ENCODE measurements at places on chromosomes 4 and X. TPM values are rescaled to one million over a fixed set of nuclear protein-coding genes. Genes with fewer than 3 reads are reported as not detected.

DNA sequence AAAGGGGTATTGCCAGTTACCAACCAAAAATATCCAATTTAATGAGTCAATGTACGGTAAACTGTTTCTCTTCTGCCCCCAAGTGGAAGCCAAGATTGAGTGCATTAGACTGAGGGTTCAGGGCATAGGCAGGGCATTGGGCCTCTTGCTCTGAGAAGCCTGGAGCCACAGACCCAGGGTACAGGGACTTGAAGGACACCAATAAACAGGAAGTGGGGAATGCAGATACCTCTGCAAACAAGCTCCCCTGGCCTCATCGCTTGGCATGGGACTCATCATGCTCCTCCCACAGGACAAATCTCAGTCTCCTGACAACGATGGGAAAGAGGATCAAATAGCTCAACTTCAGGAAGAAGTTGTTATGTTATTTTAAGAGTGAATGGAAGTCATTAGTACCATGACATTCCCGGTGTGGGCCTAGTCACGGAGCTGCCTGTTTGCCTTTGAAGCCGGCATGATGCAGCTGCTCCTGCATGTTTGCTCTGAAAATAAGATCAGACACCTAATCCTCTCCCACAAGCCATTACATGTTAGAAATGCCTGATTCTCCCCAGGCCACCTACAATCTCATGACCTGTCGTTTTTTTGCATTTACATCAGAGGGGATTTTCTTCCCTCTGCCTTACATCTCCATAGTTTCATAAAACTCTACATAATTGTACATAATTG lies 224.2 kb downstream of the RCHY1 start:
- no peaks in the 10 kb centered on the region for H3K36me3 ChIP-seq
- no peak overlapping the region for H3K4me3 ChIP-seq
- peak; percentile 87 for DNase-seq
- no peaks in the 10 kb centered on the region for H3K27me3 ChIP-seq
- no peaks in the 10 kb centered on the region for H3K4me1 ChIP-seq

GRCh38 chrX:108245462-108245861 lies 153.9 kb downstream of the ATG4A start:
- no peak overlapping the region for H3K4me3 ChIP-seq
- H3K36me3 ChIP-seq: no peaks in the 10 kb centered on the region
- peak; percentile 49 for DNase-seq
- H3K27ac ChIP-seq: no peak overlapping the region

DNA sequence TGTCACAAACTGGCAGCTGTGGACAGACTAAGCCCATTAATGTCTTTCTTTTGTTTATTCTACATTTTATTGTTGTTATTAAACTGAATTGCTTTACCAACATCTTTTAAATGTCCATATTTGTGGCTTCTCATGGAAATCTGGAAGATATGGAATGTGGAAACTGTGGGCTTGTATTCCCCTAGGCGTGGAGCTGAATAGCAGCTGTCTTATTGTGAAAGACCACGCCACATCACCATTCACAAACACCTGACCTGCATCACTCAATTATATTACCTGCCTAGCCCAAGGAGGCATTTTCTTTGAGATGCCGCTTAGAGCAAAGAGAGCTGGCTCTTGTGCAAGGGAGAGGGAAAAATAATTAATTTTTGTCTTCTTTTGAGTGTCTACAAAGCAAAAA lies 96.9 kb upstream of the GPRIN3 start:
- no peak overlapping the region for H3K4me3 ChIP-seq
- no peaks in the 10 kb centered on the region for H3K27me3 ChIP-seq
- no peak overlapping the region for H3K27ac ChIP-seq
- H3K36me3 ChIP-seq: no peaks in the 10 kb centered on the region

DNA sequence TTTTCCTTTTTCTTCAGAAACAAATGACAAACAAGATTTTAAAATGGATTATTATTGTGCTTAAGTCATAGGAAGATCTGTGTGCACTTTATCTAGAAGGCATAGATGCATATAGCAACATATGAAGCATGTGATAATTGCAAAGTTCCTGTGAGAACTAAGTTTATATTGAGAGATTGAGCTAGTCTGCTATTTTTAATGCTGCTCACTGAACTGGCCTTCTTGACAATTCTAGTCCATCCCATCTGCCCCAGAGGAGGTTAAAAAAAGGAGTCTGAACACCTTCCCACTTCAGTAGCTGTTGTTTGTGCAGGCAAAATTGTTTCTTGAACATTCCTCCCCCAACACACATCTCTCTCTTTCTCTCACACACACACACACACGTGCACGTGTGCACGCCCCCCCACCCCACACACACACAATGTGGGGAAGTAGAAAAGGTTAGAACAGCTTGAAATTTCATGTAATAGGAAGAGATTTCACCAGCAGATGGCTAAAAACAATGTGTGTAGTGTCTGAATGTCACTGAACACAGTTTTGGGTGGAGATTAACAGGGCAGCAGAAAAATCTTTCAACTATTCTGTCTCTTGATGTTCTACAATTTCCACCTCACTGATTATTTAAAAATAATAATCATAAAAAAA lies 108.0 kb downstream of the GPM6A start:
- no peak for DNase-seq
- no peak overlapping the region for H3K4me3 ChIP-seq
- no peaks in the 10 kb centered on the region for H3K4me1 ChIP-seq
- H3K27ac ChIP-seq: no peak overlapping the region

GRCh38 chr4:149345424-149345823 lies 470.2 kb downstream of the IQCM start:
- no peaks in the 10 kb centered on the region for H3K4me1 ChIP-seq
- no peak for DNase-seq
- H3K27me3 ChIP-seq: no peaks in the 10 kb centered on the region
- H3K27ac ChIP-seq: no peak overlapping the region
- H3K4me3 ChIP-seq: no peak overlapping the region
- H3K36me3 ChIP-seq: no peaks in the 10 kb centered on the region

- H3K27me3 ChIP-seq: no peaks in the 10 kb centered on the region
- H3K36me3 ChIP-seq: no peaks in the 10 kb centered on the region
- no peaks in the 10 kb centered on the region for H3K4me1 ChIP-seq
- H3K4me3 ChIP-seq: no peak overlapping the region
- H3K27ac ChIP-seq: no peak overlapping the region
Observed at GRCh38 chr4:189385098-189385497, 555.6 kb upstream of the FRG1 start.

- peaks cover 24% of the 10 kb centered on the region for H3K4me1 ChIP-seq
- H3K27me3 ChIP-seq: no peaks in the 10 kb centered on the region
- peak overlapping the region; percentile 89 for H3K4me3 ChIP-seq
- H3K36me3 ChIP-seq: no peaks in the 10 kb centered on the region
- H3K27ac ChIP-seq: no peak overlapping the region
- DNase-seq: no peak
Observed at GRCh38 chr4:25654031-25654970, 1.4 kb upstream of the SLC34A2 start.

DNA sequence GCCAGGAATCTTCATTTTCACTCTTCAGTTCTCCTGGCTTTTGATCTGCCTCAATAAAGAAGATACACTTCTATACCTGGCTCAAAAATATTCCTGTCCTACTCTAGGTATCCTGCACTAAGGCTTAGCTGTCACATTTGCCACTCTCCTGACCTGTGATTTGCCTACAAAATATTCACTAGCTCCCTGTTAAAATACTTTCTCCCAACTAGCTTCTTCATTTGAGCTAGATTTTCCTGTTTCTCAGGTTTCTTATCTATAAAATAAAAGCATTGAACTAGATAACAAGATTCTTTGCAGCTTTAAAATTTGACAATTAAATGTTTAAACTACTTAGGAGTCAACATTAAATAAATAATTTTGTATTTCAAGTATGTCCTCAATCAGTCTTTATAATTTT lies 53.2 kb downstream of the CHIC2 start:
- no peaks in the 10 kb centered on the region for H3K27me3 ChIP-seq
- H3K4me1 ChIP-seq: no peaks in the 10 kb centered on the region
- DNase-seq: no peak
- H3K36me3 ChIP-seq: no peaks in the 10 kb centered on the region
- no peak overlapping the region for H3K4me3 ChIP-seq
- no peak overlapping the region for H3K27ac ChIP-seq

DNA sequence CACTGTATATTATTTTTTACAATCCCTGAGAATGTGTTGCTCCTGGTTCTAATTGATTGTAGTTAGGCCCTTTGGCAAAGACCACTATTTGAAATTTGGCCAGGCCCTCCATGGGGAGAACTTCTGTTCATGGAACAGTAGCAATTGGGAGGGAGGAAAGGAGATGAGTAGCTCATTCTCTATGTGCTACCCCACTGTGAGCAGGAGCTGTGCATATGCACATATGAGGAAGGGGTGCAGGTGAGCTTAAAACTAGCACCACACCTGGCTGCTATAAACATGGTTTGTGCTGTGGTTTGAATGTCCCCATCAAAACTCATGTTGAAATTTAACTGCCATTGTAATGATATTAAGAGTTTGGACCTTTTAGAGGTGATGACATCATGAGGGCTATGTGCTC lies 1483.2 kb downstream of the PCDH7 start:
- no peaks in the 10 kb centered on the region for H3K36me3 ChIP-seq
- no peak overlapping the region for H3K27ac ChIP-seq
- no peak for DNase-seq
- no peak overlapping the region for H3K4me3 ChIP-seq

DNA sequence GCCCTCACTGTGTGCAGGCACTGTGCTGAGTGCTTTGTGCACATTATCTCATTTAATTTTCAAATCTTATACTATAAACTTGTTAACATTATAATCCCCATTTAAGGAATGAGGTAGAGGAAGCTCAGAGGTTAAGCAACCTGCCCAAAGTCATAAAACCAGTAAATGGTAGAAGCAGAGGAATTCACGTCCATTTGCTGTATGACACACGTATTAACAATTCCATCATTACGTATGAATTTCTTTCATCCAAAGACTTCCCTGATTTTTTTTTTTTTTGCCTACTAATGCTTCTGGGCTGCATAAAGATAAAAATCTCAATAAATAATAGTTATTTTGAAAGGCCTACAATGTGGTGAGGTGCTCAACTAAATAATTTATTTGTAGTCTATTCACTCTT lies 64.5 kb upstream of the H2AZ1 start:
- no peaks in the 10 kb centered on the region for H3K4me1 ChIP-seq
- H3K27me3 ChIP-seq: no peaks in the 10 kb centered on the region
- no peak overlapping the region for H3K4me3 ChIP-seq
- DNase-seq: no peak
- H3K36me3 ChIP-seq: no peaks in the 10 kb centered on the region
- H3K27ac ChIP-seq: no peak overlapping the region

- H3K36me3 ChIP-seq: no peaks in the 10 kb centered on the region
- H3K27me3 ChIP-seq: no peaks in the 10 kb centered on the region
- no peaks in the 10 kb centered on the region for H3K4me1 ChIP-seq
Observed at GRCh38 chr4:36067116-36067515, 177.2 kb downstream of the ARAP2 start.

DNA sequence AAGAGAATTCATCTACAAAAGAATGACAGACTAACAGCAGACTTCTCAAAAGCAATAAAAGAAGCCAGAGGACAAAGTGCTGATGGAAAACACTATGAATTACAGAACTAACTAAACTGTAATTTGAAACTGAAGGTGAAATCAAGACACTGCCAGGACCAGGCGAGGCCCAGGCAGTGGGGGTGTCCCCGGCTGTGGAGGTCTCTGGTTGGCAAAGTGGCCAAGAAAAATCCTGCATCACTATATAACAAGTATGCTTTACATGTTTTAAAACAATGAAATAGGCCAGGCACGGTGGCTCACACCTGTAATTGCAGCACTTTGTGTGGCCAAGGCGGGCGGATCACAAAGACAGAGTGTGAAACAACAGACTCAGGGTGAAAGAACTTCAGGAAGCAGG lies 32.9 kb downstream of the CHM start:
- H3K27me3 ChIP-seq: no peaks in the 10 kb centered on the region
- no peak overlapping the region for H3K27ac ChIP-seq
- no peaks in the 10 kb centered on the region for H3K36me3 ChIP-seq
- no peak overlapping the region for H3K4me3 ChIP-seq
- no peak for DNase-seq

DNA sequence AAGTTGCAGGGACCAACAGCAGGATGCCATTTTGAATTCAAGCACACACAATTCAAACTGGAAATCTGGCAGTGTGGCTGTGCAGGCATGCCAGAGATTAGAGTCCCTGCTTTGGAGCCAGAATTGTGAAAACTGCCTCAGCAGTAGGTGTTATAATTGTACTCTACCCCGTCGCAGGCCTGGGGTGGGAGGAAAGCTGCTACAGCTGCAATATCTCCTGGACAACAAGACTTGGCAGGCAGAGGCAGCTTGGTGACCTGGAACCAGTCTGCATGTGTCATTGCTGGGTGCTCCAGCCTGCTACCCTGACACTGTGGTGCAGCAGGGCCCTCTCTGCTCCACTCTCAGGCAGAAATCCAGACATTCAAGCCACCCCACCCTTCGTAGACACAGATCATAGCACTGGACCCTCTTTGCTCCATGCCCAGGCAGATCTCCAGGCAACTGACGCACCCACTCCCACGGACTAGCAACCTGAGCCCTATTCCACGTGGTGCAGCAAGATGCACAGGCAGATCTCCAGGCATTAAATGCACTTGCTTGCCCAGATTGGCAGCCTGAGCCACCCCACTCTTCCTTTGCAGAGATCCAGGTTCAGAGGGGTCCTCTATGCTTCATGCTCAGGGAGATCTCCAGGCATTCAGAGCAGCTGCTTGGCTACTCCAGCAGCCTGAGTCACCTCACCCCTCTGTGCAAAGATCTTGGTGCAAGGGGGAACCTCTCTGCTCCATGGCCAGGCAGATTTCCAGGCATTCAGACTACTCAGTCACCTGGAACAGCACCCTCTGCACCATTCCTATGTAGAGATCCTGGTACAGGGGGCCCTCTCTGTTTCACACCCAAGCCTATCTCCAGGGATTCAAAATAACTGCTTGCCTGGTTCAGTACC lies 140.5 kb downstream of the LRBA start:
- H3K27me3 ChIP-seq: no peaks in the 10 kb centered on the region
- H3K36me3 ChIP-seq: peaks cover 20% of the 10 kb centered on the region
- no peak overlapping the region for H3K4me3 ChIP-seq
- H3K4me1 ChIP-seq: no peaks in the 10 kb centered on the region
- no peak overlapping the region for H3K27ac ChIP-seq

DNA sequence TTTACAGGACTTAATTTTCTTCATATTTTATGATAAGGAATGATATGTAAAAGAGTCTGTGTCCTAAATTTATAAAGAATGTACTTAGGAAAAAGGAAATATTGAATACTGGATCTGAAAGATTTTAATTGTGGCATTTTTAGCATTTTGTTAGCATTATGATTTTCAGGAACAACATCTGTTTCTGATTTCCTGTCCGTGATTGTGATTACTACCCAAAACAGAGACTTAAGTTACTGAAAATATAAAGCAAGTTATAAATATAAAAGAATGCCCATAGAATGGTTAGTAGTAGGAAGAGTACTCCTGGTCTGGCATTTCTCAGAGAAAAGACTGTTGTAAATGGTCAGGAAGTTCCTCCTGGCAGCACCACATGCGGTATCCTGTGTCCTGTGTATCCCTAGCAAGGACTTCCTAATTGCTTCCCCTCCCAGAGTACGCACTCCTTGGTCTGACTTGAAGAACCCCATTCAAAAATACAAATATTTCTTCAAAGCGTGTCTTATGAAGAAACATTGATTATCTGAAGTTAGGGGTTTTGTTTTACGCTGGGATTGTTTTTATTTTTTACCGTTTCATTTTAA lies 88.9 kb downstream of the RS1 start:
- peaks cover 23% of the 10 kb centered on the region for H3K36me3 ChIP-seq
- no peak overlapping the region for H3K4me3 ChIP-seq
- no peaks in the 10 kb centered on the region for H3K27me3 ChIP-seq
- no peaks in the 10 kb centered on the region for H3K4me1 ChIP-seq
- DNase-seq: no peak

The FAM199X gene
- 18.5 TPM for total RNA-seq

The MEPE gene
- total RNA-seq: 0.82 TPM

The BEX5 gene
- 5.8 TPM for total RNA-seq

The LINC00632 gene
- total RNA-seq: 248 TPM

The ELF2 gene
- total RNA-seq: 43.9 TPM

The BST1 gene
- 0.80 TPM for total RNA-seq

The TBX22 gene
- 0.88 TPM for total RNA-seq

The LARP7 gene
- total RNA-seq: 36.1 TPM
